ENCODE measurements at places on chromosomes 12 and 14. TPM values are rescaled to one million over a fixed set of nuclear protein-coding genes. Genes with fewer than 3 reads are reported as not detected.

- DNase-seq = no peak
These were observed 286.4 kb upstream of the TMEM132C start for GRCh38 chr12:127980585-127980984.

DNA sequence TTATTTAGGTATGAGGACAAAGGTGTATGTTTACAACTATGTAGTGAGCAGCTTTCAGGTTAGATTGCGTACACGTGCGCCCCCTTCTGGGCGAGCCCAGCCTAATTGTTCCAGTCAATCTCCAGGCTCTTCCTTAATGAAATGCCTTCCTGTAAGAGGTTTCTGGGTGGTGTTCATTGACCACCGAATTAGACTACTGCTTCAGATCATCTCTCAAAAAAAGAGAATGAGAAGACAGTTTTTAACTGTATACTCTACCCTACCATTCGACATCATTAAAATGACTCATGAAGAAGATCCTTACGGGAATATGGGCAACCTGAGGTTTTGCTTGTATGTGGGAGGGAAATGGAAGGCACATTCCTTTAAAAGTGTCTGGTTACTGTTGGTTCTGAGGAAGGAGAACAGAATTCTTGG is 2.1 kb downstream of the LUM start:
- peak; percentile 68 for DNase-seq

- no peak for DNase-seq
These were observed 38.2 kb downstream of the PLXNC1 start for GRCh38 chr12:94186278-94187241.

Gene RND1
- total RNA-seq = 0.12 TPM

DNA sequence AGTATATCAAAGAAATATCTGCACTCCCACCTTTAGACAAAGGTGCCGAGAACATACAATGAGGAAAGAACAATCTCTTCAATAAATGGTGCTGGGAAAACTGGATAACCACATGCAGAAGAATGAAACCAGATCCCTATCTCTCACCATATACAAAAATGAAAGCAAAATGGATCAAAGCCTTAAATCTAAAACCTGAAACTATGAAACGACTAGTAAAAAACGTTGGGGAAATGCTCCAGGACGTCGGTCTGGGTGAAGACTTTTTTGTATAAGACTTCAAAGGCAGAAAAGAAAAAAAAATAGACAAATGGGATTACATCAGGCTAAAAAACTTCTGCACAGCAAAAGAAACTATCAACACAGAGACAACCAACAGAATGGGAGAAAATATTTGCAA is 83.8 kb downstream of the PPM1A start:
- no peak for DNase-seq

- no peak for DNase-seq
These were observed 14.6 kb upstream of the DDHD1 start for GRCh38 chr14:53167602-53168328.

GRCh38 chr14:21287168-21287567 is 7.3 kb downstream of the RPGRIP1 start:
- DNase-seq = no peak

- no peak for DNase-seq
These were observed 424.2 kb downstream of the ETNK1 start for GRCh38 chr12:23049180-23049579.

Gene TMEM52B
- total RNA-seq = 1.8 TPM

DNA sequence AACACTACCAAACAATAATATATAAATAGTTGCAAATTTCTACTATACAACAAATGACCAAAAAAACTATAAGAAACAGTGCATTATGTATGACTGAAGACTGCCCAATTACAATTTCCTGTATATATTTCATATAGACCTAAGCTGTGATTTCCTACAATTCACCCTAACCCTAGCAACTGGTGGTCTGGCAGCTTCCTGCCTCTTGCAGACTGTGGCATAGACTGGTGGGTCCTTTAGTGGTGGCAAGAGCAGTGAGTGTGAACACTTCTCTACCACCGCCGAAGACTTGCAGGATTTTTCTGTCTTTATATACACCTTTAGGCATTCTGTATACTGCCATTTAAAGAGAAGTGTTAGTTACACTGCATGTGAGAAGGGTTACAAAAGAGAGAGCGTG is 43.6 kb upstream of the CMAS start:
- DNase-seq = no peak

GRCh38 chr12:89238593-89238992 is 113.7 kb downstream of the DUSP6 start:
- DNase-seq = no peak

- DNase-seq = no peak
These were observed 4.5 kb upstream of the GMFB start for GRCh38 chr14:54493293-54493692.

Gene PRPH
- not detected for total RNA-seq

Gene LHX5
- total RNA-seq = not detected

Gene LMO3
- 0.60 TPM for total RNA-seq

DNA sequence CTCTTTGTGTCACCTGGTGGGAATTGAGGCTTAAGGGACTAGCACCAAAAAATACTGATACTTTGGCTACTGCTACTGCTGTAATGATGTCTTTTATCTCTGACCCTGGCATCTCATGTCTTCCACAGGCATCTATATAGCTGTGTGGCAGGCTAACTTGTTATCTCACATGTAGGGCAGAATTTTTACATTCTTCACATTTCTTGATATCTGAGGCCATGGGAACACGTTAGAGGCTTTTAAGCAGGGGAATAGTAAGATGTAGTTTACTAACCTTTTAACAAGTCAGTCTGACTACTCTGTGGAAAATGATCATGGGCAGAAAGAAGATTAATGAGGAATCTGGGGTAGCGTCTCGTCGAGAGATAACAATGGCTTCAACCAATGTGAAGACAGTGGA is 498.4 kb downstream of the PCNX1 start:
- DNase-seq = no peak

Gene LRRC10
- not detected for total RNA-seq

Gene TNS2
- 65.1 TPM for total RNA-seq

- DNase-seq = no peak
These were observed 58.7 kb downstream of the GNS start for GRCh38 chr12:64700532-64700931.

DNA sequence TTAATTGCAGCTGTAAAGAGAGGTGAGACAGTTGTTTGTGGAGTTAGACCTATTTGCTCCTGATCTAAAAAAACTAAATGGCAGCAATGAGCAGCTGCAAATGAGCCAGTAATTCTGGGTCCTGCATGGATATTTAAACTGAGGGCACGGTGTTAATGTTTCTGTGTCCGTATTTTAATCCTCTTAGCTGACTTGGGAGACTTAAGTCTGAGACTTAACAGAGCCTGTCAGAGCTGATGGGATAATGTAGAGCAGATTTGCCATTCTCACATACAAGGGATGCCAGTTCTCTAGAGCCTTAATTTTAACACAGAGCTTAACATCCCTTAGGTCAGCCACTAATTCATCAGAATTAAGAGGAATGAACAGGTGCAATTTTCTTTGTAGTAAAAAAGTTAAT is 178.6 kb upstream of the PDE3A start:
- DNase-seq = no peak

DNA sequence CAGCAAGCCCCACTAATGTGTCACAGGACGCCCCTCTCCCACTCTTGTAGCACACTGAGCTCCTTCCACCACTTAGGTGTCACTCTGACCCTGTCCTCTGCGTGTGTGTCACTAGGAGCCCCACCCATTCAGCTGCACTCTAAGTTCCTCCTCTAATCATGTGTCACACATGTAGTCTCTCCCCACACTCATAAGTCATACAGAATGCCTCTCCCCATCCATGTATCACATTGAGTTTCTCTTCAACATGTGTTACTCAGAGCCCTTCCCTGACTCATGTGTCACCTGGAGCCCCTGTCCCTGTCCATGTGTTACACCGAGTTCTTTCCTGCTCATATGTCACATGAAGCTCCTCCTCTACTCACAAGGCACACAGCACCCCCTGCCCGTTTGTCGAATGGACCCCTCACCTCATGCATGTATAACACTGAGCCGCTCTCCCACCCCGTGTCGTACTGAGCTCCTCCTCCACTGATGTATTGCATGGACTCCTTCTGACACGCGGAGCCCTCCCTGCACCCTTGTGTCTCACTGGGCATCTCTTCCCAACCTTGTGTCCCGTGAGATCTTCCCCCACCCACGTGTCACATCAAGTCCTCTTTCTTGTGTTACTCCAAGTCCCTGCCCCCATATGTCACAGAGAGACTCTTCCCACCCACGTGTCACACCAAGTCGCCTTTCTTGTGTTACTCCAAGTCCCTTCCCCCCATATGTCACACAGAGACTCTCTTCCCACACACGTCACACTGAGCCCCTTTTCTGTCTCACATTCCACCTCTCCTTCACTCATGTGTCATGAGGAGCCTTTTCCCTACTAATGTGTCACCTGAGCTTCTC is 31.0 kb downstream of the RTL1 start:
- DNase-seq = peak; percentile 50

DNA sequence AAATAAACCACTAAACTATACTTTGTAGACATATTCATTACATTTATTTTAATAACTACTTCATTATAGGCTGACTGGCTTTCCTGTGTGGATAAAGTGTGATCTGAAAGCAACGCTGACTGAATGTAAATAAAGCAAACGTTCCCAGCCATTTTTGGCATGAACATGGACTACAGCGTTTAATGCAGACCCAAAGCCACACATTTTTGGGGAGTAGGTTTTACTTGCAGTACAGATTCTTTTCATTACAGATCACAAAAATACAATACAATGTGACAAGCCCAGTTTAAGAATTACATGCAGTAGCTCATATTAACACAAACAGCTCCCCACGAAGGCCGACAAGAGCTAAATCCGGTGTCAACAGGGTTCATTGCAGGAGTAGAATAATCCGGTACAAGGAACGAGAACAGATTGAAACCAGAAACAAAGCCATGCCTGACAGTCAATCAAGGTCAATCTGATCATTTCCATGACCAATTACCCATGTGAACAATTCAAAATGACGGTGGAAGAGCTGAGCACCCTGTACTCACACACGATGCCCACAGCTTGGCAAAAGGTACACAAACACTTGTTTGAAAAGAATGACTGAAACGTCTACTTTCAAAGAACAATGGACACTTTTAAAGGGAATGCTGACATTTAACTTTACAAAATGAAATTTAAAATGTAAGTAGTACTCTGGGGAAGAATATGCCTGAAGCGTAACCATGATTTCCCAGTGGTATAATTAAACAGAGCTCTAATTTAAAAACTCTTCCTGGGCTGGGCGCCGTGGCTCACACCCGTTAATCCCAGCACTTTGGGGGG is 5.3 kb downstream of the BAG5 start:
- no peak for DNase-seq

DNA sequence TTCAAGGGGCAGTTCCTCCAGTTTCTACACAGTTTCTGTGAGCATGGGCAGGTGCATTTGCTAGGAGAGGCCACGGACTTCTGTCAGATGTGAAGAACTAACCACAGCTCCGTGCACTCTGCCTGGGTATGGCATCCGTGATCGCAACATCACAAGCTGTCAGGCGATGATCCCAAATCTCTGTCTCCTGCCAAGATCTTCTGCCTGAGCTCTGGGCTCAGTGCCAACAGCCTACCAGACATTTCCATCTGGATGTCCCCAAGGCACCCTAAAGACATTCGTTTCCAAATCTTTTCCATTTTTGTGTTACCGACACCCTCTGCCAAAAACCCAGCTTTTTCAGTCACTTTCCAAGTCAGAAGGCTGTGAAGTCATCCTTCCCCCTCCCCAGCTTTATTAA is 292.1 kb downstream of the GLT1D1 start:
- DNase-seq = no peak

- no peak for DNase-seq
These were observed 70.8 kb upstream of the TMCC3 start for GRCh38 chr12:94721173-94721572.

DNA sequence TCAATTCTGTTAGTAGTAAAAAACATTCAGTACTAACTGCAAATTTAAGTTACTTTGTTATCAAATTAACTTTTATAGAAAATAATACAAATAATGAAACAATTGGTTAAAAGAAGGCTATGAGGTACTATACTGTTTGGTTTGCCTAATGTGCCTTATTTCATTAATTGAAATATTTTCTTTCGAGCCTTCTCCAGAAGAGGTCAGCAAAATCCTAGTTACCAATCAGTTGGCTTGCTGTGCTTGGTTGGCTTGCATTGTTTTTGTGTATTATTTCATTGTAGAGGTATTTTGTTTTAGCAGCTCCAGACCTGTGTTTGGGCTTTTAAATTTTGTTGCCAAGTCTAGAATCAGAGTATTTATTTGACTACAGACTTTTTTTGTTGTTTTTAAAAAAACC is 68.5 kb downstream of the AEBP2 start:
- DNase-seq = peak; percentile 27

Gene KRT78
- total RNA-seq = not detected

- DNase-seq = no peak
These were observed 3.7 kb downstream of the AQP2 start for GRCh38 chr12:49953961-49954846.

Gene CMTM5
- not detected for total RNA-seq

GRCh38 chr12:125132698-125133400 is 67.6 kb downstream of the AACS start:
- DNase-seq = peak; percentile 41

DNA sequence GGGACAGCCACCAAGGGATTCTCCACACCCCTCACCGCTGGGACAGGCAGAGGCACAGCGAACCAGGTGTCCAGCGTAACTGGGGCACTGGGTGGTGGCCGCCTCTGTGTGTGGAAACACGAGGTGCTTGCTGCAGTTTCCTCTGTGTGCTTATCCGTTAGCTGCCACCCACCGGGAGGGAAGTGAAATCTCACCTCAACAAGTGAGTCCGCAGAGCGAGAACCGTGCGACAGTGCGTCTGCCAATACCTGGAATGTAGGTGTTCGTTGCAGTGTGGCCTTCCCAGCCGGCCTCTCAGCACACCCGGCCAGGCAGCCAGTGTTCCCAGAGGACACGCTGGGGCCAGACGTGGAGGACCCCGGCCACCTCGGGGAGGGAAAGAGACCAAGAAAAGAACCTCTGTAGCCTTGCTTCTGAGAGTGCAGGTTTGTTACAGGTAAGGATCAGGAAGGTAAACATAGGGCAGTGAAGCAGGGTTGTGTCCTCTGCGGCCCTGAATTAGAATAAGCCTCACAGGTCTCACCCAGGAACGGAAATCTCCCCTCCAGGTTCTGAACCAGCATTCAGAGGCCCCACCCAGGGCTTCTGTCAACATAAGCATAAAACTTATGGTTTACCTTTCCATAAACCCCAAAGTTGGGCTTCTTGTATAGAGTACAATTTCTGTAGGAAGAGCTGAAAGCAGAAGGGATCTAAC is 1.5 kb downstream of the BCL2L14 start:
- DNase-seq = no peak

Gene TOMM20L
- total RNA-seq = not detected

- DNase-seq = no peak
These were observed 608.4 kb downstream of the FSCB start for GRCh38 chr14:43898687-43899086.

Gene CMKLR1
- not detected for total RNA-seq

DNA sequence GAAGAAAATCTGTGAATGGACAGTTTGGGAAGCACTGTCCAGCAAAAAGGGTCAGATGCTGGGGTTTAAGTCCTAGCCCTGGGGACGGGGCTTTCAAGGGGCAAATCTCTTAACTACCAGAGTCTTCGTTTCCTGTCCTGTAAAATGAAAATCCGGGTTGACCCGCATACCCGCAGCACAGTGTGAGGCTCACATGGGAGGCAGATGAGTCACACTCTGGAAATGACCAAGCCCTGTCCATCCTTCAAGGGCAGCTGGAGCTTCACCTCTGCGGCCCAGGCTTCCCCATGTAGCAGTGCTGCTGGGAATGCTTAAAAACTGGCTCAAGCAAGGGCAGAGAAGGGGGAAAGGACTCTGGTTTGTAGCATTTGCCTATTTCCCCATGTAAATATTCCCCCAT is 19.0 kb downstream of the FAM181A start:
- peak; percentile 9 for DNase-seq

Data from HFFc6 (cell line).